ENCODE measurements at places on chromosomes 1 and 21.

DNA sequence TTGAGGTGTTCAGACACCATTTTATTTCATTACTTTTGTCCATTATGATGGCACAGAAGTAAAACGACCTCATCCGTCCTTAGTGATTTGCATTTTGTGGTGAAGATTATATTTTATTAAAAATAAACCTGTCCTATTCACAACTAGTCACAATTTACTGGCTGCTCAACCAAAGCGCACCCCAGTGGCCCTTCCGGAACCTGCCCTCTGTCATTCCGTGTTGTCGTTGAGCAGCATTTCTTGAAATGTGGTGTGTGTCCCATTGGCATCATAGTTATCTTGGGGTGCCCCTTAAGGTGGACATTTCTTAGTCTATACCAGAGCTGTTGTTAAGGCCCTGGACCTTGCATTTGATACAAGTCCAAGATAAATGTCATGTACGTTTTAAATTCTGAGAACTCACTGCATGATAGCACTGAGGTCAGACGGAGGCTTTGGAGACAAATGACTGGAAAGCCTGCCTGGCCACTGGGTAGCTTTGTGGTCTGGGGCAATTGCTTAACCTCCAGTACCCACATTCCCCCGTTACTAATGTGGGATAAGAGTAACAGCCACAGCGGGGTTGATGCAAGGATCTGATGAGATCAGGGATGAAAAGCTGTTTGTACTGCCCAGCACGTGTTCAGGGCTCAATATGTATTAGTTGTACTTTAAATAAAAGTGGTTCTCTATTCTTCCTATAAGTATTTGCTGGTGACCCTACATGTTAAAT lies 36.2 kb downstream of the BACH1 start:
- no peak for DNase-seq

DNA sequence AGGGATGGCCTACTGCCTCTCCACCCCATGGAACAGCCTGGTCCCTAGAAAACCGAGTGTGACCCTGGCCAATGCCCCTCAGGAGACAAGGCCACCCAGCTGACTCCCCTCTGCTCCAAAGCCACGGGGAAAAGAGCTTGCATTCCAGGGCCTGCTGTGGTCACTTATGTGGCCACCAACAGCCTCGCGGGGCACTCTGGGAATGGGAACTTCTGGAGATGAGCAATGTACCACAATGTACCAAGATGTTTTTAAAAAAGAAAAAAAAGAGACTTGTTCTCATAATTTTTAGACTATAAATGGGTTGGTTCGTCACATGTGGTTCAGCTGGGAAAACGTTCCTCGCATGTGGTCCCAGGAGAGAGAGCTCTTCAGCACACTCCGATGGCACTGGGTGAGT lies 62.8 kb downstream of the SLC66A1 start:
- DNase-seq = no peak

DNA sequence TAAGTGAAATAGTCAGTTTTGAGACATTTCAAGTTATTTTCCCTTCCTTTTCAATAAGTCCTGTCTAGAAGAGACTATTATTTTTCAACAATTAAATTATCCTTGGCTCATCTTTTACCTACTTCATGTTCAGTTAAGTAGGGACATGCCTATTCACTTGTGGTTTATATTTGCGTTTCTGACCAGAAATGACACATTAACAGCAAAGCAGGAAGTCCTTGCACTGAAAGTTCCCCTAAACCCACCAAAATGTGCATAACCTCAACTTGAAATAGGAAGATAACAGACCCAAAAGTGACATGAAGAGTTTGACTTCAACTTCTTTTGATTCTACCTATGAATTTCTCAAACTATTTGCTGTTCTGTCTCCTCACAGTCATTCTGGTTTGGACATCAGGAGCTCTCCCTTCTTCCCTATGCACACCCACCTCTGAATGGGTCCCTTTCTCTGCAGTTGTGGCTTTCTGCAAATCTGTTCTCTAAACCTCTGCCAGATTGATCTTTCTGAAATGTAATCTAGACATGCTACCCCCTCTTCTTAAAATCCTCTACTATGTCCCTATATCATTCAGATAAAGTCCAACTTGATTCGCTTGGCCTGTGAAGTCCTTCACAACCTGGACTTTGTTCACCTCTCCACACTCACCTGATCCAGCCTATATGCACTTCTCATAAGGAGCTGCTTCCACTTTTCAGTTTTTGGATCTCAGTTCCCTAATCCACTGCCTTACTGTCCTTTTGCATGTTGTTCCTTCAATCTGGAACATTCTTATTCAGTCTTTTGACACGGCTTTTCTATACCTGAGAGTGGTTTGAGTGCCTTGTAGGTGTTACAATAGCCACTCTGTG lies 661.5 kb upstream of the ADGRL4 start:
- no peak for DNase-seq

- no peak for DNase-seq
Measured at GRCh38 chr1:161082996-161083747, 6.2 kb downstream of the NECTIN4 start.

GRCh38 chr1:12302798-12303447 lies 73.1 kb downstream of the VPS13D start:
- DNase-seq = no peak

DNA sequence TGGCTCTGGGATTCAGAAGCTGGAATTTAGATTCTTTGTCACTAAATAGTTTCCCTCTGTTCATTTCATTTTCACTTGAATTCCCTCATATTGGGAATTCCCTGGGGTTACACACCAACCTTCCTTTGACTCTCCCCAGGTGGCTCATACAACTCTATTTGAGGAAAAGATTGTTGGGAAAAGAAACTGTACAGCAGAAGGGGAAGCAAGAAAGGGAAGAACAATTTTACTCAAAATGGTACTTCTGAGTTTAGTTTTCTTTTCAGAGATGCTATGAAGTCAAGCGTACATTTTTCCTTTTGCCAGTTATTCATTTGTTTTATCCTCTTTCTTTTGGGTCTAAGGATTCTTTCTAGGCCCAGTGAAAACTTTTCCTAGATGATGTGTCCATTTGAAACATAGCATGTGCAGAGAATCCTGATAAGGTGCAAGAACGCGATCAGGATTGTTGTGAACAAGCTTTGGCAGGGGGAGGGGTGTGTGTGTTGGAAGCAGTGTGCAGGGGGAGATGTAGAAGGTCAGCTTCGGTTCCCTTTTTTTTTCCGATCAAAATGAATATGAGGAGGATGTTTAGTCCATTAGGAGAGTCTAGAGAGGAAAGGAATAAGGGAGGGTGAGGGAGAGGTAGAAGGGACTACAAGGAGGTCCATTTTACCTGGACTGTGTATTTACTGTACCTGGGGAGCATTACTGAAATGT lies 26.8 kb upstream of the CD1D start:
- DNase-seq = no peak

- DNase-seq = no peak
Measured at GRCh38 chr1:3717715-3718601, 34.3 kb upstream of the CCDC27 start.

DNA sequence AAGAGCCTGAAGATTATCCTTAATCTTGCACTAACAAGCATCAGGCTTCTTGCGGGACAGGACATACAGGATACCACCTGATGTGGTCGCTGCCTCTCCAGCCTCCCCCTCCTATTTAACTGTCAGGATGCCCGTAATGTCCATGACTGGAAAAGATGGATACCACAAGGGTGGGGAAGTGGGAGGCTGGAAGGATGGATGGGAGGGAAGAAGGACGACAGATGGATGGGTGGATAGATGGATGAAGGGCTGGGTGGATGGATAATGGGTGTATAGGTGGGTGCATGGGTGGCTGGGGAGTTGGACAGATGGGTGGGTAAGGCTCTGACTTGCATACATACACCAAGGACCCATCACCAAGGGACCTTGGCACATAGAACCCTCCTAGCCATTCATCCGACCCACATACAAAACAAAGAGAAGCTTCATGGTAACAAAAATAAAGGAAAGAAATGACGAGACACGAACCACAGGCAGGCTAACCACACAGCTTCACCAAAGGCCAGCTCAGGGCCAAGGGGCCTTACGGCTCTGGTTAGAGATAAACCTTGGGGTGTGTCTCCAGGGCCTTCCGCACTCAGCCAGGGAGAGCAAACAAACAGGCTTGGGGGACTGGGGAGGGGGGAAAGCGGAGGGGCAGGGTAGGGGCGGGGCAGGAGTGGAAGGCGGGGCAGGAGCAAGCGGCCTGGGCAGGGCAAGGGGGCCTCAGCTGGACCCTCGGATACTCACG lies 50.5 kb downstream of the HSPG2 start:
- no peak for DNase-seq

DNA sequence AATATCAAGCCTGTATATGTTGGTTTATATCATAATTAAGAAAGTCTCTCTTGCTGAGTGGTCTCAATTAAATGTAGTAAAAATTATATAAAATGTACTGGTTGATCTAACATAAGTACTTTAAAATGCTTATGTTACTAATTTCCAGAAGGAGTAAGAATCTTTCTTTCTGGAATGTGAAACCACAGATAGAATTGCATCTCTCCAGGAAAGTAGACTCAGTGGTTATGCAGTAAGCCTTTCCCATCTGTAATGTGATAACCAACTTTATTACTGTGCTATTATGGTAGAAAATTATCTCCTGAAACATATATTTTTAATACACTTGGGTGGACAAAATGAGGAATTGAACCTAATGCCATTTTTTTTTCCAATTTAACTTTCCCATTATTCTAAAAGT lies 8.9 kb upstream of the RALGPS2 start:
- no peak for DNase-seq

DNA sequence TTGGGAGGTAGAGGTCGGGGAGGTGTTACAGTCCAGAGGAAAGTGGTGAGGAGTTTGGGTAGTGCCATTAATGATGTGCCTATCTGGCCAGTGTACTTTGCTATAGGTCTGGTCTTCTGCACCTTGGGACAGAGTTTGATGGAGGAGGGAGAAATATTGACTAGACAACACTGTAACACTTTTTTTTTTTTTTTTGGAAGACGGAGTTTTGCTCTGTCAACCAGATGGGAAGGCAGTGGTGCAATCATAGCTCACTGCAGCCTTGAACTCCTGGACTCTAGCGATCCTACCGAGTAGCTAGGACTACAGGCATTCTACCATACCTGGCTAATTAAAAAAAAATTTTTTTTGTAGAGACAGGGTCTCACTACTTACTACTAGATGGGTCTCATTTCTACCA lies 1.9 kb downstream of the SCP2 start:
- no peak for DNase-seq

- no peak for DNase-seq
Measured at GRCh38 chr1:43451701-43452532, 1.8 kb downstream of the HYI start.

DNA sequence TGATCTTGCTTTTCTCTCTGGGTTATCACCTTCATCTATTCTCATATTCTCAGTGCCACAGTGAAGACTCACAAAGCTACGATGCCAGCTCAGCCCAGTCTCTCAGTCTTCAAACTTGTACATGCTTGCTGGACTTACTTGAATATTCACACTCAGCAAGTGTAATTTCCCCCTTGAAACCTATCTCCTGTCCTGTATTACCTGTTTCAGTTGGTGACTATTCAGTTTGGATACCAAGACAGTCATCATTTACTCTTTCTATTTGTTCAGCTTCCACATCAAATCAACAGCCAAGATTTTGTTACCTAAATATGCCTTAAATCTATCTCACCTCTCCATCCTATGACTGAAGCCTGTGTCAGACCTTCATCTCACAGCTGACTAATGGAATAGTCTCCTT lies 209.7 kb downstream of the LRRC7 start:
- DNase-seq = no peak

- DNase-seq = no peak
Measured at GRCh38 chr21:43300496-43301408, 126.2 kb downstream of the SIK1 start.

DNA sequence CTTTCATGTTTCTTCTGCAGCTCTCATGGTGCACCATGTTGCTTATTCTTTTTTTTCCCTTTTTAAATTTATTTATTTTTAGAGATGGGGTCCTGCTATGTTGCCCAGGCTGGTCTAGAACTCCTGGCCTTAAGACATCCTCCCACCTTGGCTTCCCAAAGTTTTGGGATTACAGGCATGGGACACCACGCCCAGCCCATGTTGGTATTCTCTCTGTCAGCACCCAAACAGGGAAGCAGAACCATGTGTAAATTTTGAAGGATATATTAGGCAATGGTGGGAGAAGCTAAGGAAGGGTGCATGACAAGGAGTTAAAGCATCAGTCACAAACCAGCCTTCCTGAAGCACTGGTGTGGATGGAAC lies 39.6 kb upstream of the ENAH start:
- DNase-seq = no peak

DNA sequence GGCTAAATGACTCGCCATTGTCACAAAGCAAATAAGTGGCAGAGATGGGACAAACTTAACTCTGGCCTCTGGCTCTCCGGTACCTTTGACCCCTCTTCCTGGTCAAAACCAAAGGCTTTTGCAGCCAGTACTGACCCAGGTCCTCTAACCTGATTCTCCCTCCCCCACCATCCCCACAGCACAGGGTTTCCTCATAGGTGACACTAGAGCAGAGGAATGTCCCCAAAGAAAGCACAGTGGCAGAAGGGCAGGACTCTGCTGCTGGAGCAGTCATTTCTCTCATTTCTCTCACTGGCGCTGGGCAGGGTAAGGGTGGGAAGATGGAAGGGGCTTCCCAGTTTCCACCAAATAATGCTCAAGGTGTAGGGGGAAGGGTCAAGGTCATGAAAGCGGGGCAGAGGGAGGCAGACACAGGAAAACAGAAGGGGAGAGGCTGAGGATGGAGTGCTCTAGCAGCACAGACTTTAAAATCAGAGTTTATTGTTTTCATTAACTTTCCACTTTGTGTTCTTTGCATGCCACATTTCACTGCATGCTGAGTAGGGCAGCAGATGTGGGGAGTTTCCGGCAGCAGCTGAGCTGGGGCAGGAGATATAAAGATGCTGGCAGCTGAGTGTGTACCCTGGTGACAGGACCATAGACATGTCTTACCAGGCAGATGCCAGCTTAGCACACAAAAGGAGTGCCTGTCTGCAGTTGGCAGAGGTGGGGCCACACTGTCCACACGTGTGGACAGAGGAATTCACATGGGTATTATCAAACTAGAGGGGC lies 80.5 kb downstream of the FAM78B start:
- DNase-seq = no peak

DNA sequence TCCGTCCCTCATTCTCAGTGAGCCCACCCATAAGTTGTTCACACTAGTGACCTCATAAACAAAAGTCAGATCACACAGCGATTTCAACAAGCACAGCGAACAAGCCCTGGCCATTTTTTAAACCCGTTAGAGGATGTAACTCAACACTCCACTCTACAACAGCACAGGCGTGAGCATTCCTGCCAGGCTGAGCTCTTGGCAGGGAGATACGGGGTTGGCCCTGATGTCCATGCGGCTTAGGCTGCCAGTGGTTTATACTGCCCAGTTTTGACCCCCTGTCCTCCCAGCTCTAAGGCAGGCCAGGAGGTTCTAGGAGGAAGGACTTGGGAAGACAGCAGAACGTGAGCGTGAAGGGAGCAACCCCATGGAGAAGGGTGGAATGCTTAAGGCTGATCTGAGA lies 35.0 kb downstream of the PARP1 start:
- DNase-seq = no peak

DNA sequence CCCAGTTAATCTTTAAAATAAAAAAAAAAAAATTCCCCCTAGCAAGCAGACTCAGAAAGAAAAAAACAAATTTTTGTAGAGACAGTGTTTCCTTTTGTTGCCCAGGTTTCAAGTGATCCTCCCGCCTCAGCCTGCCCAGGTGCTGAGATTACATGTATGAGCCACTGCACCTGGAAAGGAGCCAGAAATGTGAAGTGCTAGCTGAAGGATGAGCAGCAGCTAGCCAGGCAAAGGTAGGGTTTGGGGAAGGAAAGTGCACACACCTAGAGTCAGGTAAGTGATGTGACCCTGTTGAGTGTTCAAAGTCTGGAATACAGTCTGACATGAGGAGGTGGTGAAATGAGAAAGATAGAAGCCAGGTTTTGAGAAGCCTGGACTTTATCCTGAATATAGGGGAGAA lies 1.7 kb downstream of the AKR1A1 start:
- no peak for DNase-seq

GRCh38 chr1:231207437-231207836 lies 33.6 kb upstream of the GNPAT start:
- no peak for DNase-seq

Data from stimulated activated CD4-positive, alpha-beta T cell treated with anti-CD3 and anti-CD28 coated beads, Interleukin-12 subunit alpha, Interleukin-12 subunit beta, amount 100 ng/mL, for 48 hours (primary cell).